ENCODE measurements at places on chromosomes 7 and 10.

- no peak for DNase-seq
These were observed 89.8 kb downstream of the TMEM130 start for GRCh38 chr7:98779800-98780587.

DNA sequence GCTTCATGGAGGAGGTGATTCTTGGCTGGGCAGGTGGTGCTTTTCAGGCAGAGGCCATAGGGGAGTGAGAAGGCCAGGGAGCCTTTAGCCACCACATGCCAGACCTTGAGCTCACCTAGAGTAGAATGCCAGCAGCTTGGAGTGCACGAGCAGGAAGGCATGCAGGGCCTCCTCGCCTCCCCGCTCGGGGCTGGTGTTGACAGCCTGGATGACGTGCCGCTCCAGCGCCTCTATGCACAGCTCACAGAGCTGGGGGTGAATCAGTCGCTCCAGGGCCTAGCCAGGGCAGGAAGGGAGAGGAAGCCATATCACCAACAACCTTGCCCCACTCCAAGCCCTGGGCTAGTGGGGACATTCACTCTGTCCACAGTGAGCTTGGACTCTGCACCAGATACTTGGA lies 15.7 kb downstream of the HPS1 start:
- no peak for DNase-seq

DNA sequence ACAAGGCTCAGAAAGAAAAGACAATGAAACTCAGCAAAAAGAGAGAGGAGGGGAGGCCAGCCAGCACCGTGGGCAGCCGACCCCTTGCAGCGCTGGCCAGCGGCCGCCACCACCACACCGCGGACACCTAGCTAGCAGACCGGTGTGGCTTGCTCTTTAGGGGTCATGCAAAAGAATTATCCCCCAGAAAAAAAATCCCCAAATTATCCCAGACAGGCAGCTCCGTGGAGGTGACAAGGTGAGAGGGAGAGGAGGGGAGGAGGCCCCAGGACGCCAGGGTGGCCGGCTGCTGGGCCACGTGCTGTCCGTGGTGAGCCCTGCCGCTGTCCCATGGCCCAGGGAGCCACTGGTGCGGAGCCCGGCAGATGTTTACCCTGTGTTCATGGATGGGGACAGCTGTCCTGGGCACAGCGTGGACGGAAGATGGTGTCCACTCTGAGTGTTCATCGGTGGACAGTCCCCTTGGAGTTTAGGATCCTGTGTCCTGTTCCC lies 16.5 kb downstream of the YKT6 start:
- DNase-seq: no peak

GRCh38 chr10:104449391-104449790 lies 95.8 kb downstream of the CFAP58 start:
- DNase-seq: no peak

GRCh38 chr7:74025730-74026129 lies 2.2 kb upstream of the ELN start:
- no peak for DNase-seq

GRCh38 chr7:24896031-24896501 lies 83.9 kb downstream of the OSBPL3 start:
- DNase-seq: no peak

DNA sequence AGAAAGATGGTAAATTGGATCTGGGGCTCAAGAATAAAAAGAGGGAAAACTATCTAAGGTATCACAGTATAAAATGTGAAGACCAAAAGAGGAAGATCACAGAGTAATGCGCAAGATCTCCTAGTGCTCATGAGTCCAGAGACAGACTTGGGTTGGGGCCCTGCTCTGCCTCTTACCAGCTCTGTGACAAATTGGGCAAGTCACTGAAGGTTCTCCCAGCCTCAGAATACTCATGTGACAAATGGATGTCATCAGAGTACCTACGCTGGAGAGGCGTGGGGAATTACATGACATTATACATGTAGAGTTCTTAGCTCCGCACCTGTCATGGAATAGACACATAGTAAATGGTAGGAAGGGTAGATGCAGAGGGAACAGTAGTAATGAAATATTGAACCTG lies 124.4 kb downstream of the DOCK4 start:
- DNase-seq: no peak

All from Panc1 (cell line).